ENCODE measurements at places on chromosomes 7 and 10.
A peak's percentile ranks its signal among the peaks of the same experiment; 100 is the strongest.

DNA sequence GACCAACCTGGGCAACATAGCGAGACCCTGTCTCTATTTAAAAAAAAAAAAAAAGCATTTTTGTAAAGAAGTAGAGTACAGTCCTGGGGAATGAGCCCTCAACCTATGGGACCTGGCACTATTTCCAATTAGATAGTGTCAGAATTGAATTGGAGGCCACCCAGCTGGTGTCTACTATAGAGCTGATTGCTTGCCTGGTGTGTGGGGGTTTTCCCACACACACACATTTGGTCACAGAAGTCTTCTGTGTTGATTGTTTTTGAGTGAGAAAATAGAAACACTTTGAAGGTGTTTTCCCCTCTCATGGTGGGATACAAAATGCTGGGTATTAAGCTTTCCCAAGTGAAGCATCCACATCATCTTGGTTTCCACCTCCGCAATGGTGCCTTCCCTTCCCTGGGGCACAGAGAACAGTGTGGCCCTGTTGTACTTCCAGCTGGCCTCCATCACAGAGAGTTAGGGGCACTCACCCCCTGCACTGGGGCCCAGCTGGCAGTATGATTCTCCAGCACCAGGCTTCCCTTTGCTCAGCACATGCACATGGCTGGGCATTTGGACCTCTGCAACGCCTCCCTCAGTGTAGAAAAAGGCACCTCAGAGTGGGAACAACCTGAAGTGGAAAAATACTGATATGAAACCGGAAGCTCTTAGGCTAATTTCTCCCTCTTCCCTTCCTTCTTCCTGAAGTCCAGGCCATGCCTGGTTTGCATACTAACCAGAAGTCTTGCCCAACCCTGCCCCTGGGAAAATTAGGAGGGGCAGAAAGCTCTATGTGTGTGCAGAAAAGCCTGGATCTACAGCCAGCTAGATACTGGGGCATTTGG, 10.7 kb upstream of the NFKB2 start:
- no peak for DNase-seq

GRCh38 chr7:151736403-151736909, 140.5 kb downstream of the PRKAG2 start:
- DNase-seq = peak; percentile 96

DNA sequence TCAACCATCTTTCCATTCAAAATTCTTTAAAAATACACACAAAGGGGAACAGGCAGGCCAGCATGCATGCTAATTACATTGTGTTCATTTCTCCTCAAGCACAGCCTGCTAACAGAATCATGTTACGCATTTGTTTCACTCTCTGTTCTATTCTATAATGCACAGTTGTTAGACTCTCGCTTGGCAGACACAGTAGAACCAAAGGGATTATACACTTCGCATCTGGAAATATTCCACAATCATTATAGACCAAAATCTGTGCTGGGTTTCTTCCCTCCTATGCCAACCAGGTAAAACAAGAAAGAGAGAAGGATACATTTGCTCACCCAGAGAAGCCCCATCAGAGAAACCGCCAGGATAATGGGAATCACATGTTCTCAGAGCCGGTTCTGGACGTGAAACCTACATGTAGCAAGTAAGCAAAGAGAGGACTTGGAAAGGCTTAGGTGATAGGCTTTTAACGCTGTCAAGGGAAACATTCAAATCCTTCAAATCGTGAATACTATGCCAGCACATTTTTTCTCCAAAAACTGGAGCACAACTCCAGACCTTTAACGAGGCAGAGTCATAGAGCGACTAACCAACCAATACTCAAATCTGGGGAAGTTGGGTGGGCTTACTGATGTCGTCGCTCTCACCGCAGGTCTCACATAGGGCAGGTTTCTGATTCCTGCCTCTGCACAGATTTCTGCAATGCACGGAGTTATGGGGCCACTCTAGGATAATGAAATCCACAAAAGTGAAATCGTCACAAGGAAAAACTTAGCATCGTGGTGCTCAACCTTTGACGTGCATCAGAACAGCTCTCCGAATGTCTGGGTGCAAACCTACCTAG, 380.5 kb upstream of the AUTS2 start:
- no peak for DNase-seq

DNA sequence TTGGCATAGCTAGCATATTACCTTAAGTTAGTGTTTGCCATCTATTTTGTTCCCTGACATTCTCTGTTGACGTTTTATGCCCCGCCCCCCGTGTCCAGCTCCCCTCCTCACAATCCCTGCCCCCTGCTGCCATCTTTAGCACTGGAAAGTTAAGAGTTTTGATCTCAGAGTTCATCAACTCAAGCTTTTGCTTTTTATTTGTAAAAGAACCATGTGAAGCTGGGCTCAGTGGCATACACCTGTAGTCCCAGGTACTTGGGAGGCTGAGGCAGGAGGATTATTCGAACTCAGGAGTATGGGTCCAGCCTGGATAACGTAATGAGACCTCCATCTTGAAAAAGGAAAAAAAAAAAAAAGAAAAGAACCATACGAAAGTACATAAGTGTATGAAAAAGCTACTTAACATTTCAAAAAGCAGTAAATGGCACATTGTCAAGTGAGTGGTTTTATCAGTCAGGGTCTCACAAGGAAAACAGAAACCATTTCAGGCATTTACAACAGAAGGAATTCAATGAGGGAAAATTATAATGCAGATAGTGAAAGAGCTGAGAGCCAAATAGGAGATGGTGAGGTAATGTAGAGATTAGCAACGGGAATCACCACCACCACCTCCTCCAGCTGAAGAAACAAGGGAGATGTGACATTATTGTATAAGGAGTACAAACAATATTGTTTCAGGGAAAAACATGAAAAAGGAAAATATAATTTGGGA, 64.9 kb downstream of the MCU start:
- peak; percentile 85 for DNase-seq

DNA sequence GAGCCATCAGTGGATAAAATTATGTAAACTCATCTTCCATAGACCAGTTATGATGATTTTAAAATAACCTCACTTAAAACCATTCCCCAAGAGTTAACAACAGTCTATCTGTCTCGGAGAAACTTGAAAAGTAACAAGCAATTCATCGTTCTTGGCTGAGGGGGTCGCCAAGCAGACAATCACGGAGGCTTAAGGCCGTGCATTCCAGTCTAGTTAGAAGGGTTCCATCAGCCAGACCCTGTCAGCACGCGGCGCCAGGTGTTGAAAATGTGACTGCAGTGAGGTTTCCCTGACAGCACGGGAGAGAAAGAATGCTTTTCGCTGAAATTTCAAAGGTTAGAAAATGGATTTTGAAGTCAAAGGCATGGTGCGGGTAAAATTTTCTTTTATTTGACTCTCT, 1025.0 kb upstream of the CELF2 start:
- peak; percentile 11 for DNase-seq

- DNase-seq = no peak
These were observed 353.5 kb downstream of the TCERG1L start for GRCh38 chr10:130958003-130958402.

DNA sequence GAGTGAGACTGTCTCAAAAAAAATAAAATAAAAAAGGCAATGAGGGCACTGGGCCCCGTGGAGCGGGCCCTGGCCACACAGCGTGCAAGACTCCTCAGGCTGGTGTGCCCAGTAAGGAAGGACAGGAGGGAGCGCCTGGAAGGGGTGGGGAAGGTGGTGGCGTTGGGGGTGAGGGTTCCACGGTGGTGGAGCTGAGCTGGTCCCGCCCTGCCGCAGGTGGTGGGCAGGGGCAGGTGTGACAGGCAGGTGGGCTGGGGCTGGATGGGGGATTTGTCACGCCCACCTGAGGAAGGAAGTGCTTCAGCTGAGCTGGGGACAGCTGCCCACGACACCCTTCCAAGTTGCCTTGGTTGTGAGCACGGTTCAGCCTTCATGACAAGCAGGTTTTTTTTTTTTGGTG, 760 bp upstream of the PRAP1 start:
- DNase-seq = no peak

GRCh38 chr7:113775804-113776203, 143.0 kb downstream of the PPP1R3A start:
- no peak for DNase-seq

GRCh38 chr7:36692456-36692855, 31.8 kb downstream of the AOAH start:
- no peak for DNase-seq

DNA sequence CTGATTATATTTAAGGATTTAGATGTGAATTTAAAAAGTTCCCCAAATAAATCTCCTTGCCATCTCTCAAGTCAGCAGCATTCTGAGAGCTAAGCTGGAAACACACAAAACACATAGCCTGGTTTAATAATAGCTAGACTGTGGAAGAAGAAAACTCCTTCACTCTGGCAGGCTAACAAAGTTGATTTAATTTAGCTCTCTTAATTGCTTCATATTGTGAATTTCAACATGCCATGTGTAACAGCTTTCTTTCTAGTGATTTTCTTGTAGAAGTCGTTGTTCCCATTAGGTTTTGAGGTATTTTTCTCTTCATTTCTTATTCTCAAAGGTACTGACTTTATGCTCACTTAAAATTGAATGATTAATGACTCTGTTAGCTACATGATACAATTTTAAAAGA, 216.8 kb upstream of the AKR1E2 start:
- DNase-seq = no peak

DNA sequence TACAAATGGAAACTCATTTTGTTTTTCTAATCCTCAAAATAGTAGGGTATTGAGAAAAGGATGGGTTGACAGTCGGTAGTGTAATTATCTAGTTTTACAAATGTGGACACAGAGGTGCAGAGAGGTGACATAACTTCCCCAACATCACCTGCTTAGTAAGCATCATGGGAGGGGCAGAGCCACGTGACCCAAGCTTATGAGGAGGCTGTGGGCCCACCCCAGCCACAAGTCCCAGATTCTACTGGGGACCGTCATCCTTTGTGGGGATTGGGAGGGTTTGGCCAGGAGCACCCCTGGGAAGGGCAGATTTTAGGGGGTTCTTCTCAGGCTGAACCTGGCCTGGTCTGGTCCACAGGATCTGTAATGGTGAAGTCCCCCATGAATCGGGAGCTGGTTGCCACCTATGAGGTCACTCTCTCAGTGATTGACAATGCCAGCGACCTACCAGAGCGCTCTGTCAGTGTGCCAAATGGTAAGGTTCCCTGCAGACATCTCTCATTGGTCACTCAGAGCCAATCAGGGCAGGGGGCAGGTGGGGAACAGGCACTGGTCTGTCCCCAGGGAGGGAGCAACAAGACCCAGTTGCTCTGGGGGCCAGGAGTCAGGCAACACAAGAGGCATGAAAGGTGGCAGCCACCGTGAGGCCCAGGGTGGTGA, 23.6 kb upstream of the VSIR start:
- DNase-seq = no peak

- DNase-seq = no peak
These were observed 29.9 kb downstream of the LRRC20 start for GRCh38 chr10:70352401-70353097.

Measured in astrocyte of the hippocampus (primary cell).